ENCODE measurements at places on chromosomes 2 and 18.

DNA sequence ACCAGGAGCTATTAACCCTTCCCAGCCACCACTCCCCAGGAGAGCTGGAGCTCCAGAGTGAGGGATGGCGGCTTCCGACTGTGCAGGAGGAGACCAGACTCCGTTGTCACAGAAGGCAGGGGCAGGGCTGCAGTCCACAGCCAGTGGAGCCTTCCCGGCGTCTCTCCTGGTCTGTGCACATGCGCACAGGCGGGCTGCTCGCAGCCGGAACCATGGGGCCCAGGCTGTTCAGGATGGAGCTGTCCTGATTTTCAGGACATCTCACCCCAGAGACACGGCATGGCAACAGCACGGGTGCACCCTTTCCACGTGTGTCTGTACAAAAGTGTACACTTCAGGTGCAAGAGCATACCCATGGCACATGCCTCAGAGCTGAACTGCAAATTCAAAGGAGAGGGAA is 28.9 kb downstream of the EIPR1 start:
- no peak for DNase-seq

GRCh38 chr2:10489842-10490555 is 41.9 kb upstream of the ODC1 start:
- DNase-seq, result no peak

DNA sequence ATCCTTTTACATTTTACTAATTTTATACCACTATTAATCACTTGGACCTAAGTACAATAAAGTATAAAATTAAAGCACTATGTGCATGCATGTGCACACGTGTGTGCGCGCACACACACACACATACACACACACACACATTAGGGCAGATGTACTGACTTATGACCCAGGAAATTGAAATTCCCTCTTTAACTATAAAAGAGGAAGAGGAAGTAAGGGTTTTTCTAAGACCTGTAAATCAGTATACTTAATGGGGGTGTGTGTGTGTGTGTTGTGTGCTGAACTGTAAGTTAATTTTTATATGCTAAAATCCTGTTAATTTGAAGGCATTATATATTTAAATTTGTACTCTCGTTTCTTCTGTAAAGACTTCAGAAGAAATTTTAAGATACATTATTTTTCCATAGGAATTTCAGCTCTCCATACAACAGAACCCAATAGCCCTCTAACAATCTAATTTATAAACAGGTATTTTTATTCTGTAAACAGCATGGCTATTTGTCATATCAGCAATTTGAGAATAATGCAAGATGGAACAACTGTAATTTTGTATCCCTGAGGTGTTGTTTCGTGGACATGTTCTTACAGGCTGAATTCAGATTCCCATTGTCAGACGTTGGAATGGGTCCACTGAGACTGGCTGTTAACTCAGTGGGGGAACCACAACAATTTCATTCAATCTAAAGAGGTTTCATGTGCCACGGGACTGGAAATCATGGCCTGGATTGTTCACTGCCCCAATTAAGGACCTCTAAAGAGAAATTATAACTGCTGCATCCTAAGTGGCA is 90.9 kb downstream of the PLA2R1 start:
- no peak for DNase-seq

GRCh38 chr18:21853775-21854552 is 113.4 kb downstream of the MIB1 start:
- DNase-seq, result no peak

GRCh38 chr18:40769786-40770185 is 1185.2 kb upstream of the PIK3C3 start:
- no peak for DNase-seq

- no peak for DNase-seq
These were observed 236.6 kb downstream of the GLI2 start for GRCh38 chr2:120972286-120972685.

- no peak for DNase-seq
These were observed 7.7 kb downstream of the OTX1 start for GRCh38 chr2:63058144-63058920.

DNA sequence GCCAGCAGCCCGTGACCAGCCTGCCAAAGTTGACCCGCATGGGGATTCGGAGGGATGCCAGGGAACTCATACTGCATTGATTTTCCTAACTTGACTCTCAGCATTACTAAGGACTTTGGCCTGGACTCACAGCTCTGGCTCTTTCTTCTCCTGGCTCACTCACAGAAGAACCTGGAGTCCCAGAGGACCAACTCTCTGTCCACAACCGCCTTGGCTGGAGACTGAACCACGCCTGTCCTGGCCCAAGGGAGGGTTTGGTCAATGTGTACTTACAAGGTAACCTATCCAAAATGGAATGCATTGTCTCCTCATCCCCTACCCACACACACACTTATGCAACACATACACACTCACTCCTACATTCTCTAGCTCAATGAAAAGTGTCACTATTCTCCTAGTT is 135.6 kb upstream of the KLHL29 start:
- no peak for DNase-seq

DNA sequence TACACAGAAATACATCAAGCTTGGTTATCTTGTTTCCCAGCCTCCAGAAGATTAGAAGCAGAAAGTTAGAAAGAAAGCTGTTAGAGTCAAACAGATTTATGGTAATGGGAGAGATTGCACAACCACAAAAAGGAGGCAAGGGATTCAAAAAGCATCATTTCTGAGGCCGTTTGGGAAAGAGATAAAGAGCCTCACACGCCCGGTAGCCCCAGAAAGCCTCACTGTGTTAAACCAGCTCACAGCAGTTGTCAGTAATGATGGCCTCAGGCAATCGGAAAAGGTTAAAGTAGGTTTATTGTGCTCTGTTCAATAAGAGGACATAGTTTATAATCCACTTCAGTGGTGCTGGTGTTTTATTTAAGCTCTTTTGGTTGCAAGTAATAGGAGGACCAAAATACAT is 111.3 kb downstream of the DCC start:
- no peak for DNase-seq

DNA sequence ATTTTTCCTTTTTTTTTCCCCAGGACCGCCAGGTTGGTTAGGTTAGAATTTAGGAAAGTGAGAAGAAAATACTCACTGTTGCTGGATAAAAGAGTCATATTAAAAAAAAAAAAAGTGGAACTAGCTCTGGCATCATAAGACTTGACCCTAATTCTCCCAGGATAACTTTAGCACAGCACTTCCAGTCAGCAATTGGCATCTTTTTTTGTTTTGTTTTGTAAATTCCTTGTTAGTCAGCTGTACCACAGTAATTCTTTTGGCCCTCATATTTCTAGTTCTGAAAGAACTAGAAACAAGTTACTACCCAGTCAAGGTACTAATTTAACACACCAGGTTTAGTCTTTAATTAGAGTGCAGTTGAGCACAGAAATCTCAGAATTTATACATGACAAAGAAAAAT is 873.5 kb upstream of the POU3F3 start:
- no peak for DNase-seq

GRCh38 chr2:73088703-73089102 is 17.2 kb upstream of the SFXN5 start:
- DNase-seq, result no peak

DNA sequence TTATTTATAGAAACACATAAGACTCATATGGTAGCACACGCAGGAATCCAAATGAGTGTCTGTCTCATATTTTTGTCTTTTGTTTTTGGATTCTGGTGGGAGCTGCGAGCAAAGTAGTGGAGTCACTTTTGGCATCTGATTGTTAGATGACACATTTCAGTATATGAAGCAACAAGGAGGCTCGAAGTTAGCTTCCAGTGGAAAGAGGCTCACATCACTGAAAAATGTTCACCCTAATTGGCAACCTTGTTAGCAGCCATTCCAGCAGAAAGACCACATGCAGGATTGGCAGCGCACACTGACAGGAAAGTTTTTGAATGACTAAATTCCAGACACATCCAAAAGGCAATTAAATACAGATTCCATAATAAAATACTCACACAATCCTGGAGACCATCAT is 87.4 kb downstream of the MYT1L start:
- no peak for DNase-seq

GRCh38 chr2:185255566-185255965 is 483.0 kb upstream of the FSIP2 start:
- DNase-seq, result no peak

- no peak for DNase-seq
These were observed 32.2 kb downstream of the ZNF532 start for GRCh38 chr18:58896734-58897508.

- no peak for DNase-seq
These were observed 4.4 kb downstream of the SULT1C4 start for GRCh38 chr2:108382196-108382595.

- DNase-seq, result no peak
These were observed 507.1 kb upstream of the ID2 start for GRCh38 chr2:8174641-8175257.

DNA sequence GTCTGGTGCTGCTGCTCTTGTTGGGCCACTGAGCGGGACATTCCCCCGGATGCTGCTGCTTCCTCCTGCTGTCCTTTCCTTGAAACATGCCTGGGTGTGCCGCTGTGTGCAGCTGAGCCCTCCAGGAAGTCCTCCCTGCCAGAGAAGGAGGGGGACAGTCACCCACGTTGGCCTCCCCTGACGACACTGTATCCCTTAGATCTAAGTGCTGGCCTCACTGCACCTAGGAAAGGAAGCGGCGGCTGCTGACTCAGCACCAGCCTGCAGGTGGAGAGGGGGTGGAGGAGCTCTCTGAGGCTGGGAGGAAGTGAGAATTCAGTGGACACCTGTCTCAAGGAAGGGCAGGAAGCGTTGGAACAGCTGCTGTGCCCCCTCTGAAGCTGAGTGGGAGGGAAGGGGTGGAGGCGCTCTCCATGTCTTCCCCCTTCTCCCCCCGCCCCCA is 239.8 kb downstream of the HAUS1 start:
- peak; percentile 9 for DNase-seq

DNA sequence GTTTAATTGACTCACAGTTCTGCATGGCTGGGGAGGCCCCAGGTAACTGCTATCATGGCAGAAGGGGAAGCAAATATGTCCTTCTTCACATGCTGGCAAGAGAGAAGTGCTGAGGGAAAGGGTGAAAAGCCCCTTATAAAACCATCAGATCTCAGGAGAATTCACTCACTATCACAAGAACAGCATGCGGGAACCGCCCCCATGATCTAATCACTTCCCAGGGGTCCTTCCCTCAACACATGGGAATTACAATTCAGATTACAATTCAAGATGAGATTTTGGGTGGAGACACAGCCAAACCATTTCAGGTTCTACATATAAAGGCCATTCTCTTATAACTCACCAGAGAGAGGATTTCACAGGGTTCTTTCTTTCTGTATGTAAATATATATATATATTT is 62.9 kb downstream of the VRK2 start:
- DNase-seq, result no peak

- DNase-seq, result no peak
These were observed 150.6 kb downstream of the MYCN start for GRCh38 chr2:16090650-16091575.

DNA sequence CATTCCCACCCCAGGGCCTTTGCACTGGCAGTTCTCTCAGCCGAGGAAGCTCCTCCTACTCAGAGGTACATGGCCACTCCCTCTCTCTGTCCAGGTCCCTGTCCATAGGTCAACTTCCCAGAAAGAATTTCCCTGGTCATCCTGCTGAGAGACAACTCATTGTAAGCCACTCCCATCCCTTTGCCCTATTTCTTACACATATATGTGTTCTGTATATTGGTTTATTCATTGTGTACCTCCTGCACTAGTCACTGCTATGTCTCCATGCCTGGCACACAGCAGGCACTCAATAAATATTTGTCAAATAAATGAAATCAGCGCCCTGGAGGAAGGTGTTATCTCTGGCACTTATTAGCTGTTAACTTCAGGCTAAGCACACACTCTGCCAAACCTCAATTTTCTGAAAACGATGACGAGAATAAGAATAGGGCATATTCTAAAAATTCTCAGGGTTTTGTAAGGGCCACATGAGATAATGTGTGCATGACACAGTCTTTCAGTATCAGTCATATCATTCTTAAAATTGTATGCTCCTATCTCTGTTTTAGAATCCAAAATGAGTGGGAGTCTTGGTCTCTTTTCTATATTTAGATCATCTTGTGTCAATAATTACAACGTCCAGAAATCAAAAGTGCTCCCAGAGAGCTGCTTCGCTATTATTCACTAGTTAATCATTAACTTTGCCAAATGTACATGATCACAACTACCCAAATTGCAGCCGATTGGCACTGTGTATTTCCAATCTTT is 198.0 kb downstream of the ALK start:
- no peak for DNase-seq

GRCh38 chr2:68653538-68653982 is 10.2 kb downstream of the PROKR1 start:
- peak; percentile 88 for DNase-seq

Measured in dermis microvascular lymphatic vessel endothelial cell (primary cell).